NCI-H69 (cell line): ENCODE measurements at places on chromosomes 2 and 18.
A peak's percentile ranks its signal among the peaks of the same experiment; 100 is the strongest.

DNA sequence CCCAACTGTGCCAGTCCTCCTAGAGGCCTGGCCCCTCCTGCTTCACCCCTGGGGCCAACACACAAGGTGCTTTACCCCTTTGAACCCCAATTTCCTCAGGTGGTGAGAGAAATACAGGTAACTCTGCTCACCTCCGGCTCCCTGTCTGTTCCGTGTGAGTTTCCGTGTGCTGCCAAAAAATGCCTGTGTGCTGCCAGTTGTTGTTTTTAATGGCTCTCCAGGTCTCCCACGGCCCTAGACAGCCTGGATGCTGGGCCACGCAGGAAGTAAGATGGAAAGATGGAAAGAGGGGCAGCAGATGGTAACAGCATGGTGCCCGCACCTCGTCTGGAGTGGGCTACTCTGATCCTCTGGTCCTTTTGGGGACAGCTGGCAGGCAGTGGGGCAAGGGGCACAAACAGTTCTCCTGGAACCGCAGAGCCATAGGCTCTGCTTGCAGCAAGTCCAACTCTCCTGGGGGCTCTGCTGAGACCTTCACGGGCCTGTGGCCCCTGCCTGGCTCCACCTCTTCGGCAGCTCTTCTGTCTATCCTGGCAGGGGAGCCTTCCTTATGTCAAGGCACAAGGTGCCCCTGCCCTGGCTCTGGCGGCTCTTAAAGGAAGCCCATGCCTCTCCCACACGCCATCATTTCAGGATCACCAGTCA lies 4.3 kb upstream of the ARHGEF4 start:
- DNase-seq, result peak; percentile 73

GRCh38 chr2:2681711-2682251 lies 350.7 kb upstream of the MYT1L start:
- no peak for DNase-seq

- no peak for DNase-seq
Observed at GRCh38 chr2:181754105-181754504, 73.8 kb upstream of the NEUROD1 start.

DNA sequence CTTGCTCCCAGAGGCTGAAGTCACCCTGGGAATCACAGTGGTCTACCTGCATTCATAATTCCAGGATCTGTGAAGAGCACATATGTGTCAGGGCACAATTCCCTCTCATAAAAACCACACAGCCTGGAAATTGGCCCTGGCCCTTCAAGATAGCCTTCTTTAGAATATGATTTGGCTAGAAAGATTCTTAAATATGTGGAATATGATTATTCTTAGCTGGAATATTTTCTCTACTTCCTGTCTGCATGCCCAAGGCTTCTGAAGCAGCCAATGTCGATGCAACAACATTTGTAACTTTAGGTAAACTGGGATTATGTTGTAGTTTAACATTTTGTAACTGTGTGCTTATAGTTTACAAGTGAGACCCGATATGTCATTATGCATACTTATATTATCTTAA lies 24.2 kb downstream of the ICOS start:
- no peak for DNase-seq

- DNase-seq, result peak; percentile 88
Observed at GRCh38 chr18:38539371-38539770, 973.8 kb upstream of the CELF4 start.

DNA sequence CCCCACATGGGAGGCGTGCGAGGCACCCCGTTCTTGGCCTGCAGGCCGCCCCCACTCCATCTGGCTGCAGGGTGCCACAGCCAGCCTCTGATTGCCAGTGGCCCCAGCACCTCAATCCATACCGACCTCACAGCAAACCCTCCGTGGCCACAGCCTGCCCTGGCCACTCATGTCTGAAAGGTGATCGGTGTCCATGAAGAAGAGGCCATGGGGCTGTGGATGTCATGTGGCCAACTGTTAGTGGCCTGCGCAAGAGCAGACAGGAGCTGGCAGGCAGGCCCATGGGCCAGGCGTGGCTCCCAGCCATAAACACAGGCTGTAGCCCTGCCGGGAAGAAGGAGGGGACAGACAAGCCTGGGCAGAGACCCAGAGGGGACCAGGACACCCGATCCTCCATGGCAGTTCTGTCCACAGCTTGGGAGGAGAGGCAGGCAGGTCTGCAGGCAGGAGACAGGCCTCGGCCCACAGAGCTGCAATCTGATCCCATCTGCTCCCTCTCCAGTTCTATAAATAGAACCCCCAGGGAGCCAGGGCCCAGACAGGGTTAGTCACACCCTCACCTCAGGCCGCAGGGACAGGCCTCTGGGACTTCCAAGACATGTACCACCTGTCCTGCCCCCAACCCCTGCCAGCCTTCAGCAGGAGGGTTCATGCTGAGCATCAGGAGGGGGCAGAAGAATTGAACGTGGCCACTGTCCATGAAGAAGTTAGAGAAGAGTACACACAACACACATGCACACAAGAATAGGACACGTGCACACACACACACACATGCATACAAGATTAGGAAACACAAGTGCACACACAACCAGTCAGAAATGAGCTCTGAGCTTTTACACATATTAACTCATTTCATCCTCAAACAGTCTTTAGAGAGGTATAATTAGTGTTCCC lies 16.9 kb downstream of the STEAP3 start:
- peak; percentile 97 for DNase-seq

- DNase-seq, result no peak
Observed at GRCh38 chr2:85537600-85538506, 1.1 kb upstream of the MAT2A start.

GRCh38 chr2:31992025-31992579 lies 18.7 kb downstream of the MEMO1 start:
- no peak for DNase-seq

DNA sequence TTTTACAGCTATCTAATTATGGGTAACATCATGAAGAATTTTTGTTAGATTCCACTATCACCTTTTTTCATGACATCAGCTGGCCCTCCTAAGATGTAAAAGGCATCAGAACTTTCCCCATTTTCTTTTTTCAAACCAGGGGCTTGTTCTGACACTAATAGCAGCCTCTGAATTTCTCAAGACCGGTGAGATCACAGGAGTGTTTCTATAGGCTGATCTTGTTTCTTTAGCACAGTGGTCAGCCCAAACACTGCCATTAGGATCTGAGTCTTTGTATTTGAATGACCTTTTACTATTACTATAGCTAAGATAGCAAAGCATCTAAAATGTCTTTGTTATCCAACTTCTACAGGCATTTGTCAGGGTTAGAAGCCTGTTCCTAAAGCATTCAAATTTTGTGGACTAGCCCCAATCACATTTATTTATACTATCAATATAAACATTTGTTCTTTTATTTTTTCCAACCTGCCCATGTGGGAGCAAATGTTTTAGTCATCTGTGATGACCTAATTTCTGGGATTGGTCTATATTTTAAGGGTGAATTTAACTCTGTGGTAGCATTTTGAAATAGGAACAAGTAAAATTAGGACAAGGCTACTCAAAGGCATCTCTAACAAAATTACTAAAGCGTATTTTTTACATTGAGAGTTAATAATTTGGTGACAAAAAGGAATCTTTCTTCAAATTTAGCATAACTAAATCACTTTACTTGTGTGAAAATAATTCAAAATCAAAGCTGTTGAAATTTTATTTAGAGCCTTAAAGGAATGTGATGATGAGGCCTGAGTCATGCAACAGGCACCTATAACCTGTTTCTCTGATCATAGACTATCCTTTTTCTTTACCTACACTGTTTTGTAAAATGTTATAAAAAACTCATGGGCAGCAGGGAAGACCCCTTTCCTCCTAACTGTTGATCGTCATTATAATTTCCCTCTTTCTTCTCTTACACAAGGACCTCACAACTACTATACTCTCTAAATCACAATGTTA lies 39.3 kb downstream of the ZAP70 start:
- DNase-seq, result no peak

DNA sequence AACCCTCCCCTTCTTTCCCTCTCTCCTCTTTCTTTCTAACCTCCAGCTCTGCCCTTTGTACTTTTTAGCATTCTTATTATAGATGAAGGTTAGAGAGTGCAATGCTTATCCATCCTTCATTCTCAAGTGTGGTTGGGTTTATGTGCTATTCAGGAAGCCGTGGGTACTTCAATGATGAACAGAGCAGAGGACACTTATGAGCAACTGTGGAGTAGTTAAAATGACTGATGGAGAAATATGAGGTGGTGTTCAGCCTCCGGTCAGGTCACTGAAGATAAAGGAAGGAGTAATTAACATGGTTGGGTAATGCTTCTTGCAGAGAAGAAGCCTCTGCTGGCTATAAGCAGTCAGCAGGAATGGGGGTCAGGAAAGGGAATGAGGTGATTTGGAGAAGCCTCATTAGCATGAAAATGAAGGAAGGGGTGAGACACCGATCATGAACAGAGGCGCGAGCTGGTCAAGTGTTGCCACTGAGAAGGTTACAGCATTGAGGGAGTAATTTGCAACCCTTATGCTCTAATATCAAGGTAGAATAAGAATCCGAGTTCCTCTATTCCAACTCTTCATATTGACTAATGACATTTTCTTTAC lies 174.7 kb downstream of the LPIN1 start:
- no peak for DNase-seq

DNA sequence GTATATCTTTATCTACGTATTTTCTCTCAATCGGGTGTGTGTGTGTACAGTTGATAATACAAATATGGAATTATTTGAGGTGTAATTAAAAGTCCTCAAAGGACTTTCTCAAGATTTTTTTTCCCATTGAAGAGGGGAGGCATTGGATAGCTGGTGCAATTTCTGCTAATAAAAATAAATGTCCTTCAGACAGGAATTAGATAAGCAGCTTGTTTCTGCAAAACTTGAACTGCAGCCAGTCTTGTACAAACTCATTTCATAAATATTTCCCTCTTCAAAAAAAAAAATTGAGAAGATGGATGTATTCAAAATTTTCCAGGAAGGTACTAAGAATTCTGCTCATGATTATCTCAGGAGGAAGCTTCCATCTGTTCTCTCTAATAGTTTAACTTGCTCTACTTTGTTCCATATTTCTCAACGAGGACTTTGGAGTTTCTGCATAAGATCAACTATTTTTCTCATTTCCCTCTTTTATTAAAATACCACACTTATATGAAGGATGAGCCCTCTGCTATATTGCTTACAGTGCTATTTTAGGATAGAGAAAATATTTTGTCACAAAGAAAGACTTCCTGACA lies 33.0 kb upstream of the GLS start:
- no peak for DNase-seq

DNA sequence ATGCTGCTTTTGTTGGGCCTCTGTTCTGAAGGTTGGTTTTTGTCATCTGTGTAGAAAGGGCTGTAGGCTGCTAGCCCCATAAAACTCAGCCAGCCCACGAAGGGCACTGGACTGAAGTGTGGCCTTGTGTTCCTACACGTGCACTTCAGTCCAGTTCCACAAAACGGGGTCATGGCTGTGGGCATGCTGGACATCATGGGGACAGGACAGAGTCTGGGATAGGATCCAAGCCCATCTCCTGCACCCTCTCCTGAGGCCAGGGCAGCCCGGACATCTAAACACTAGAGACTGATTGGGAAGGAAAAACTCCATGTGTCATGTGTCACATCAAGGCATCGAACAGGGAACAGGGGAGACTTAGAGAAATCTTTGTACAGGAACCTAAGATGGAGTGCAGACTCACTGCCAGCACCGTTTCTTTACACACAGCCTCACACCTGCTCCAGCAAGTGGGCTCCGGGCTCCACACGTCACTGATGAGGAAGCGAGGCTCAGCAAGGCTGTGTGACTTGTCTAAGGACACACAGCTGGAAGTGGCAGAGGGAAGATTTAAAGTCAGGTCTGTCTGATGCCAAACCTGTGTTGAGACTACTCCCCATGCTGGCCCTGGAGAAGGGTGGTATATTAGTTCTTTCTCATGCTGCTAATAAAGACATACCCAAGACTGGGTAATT lies 74.8 kb upstream of the BCL2L11 start:
- no peak for DNase-seq

DNA sequence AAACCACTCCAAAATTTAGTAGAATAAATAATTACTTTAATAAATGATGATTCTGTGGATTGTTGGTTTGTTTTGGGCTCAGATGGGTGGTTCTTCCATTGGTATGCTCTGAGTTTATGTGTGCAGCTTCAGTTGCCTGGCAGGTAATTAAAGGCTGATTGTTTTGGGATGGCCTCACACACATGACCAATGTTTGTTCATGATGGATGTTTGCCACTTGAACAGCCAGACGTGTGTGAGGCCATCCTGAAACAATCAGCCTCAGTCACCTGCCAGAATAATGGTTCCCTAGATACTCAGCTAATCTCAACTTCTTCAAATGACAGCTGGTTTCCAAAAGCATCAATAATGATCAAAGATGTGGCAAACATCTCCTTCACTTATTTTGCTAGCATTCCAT lies 352.5 kb upstream of the GULP1 start:
- DNase-seq, result peak; percentile 79

DNA sequence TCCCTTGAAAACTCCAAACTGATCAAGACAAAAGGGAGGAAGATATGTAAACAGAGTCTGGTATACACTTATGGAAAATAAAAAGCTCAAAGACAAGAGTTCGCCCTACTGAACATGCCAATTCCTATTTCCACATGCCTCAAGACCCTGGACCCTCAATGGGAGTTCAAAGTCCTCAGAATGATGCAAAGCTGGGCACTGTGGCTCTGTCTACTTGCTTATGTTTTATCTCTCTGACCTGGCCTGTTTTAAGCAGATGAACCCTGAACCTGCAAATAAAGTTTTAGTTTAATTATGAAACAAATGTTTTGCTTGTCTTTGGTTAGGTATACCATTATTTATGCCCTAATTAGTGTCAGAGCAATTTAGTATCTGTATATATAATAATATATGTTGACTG lies 22.6 kb downstream of the NR4A2 start:
- DNase-seq, result peak; percentile 29

- DNase-seq, result no peak
Observed at GRCh38 chr18:24588440-24588839, 128.0 kb downstream of the HRH4 start.

GRCh38 chr2:234422273-234422732 lies 74.6 kb downstream of the ARL4C start:
- peak; percentile 42 for DNase-seq

DNA sequence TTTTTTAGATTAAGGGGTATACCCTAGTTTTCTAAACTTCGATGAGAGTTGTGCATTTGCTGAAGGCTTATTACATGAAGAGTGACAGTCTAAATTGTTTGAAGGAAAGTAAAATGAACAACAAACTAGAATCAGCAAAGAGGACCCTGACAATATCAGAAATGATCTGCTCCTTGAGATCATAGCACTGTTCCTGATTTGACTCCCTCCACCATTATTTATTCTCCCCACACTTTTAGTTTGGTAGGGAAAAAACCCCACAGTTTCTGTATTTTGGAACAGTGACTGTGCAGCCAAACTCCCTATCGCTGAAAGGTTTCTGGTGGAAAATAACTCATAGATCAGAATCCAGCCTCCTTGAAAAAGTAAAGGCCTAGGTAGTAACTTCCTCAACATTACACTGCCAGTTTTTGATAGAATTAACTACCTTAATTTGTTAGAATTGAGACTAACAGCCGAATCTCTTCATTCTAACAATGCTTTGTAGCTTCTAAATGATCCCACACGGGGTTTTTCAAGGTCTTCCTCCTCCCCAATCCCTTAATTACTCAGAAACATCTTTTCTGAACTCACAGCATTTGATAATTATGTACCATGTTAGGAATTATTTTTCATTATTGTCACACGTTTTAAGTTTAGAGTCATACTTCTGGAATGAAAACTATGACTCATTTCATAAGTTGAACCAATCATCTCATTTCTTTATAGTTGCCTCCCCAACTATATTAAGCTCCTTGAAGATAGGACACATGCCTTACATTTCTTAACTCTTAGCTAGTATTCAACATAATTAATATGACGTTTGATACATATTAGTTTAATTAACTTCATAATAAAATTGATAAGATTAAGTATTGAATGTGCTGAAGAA lies 2.9 kb downstream of the MYL12A start:
- no peak for DNase-seq

- peak; percentile 79 for DNase-seq
Observed at GRCh38 chr18:12628706-12629702, 28.9 kb downstream of the SPIRE1 start.

- DNase-seq, result peak; percentile 17
Observed at GRCh38 chr2:98175811-98176210, 88.8 kb downstream of the VWA3B start.
